Chondrocyte (in vitro differentiated cells): ENCODE measurements at places on chromosomes 1 and 21. TPM values are rescaled to one million over a fixed set of nuclear protein-coding genes. Genes with fewer than 3 reads are reported as not detected.

DNA sequence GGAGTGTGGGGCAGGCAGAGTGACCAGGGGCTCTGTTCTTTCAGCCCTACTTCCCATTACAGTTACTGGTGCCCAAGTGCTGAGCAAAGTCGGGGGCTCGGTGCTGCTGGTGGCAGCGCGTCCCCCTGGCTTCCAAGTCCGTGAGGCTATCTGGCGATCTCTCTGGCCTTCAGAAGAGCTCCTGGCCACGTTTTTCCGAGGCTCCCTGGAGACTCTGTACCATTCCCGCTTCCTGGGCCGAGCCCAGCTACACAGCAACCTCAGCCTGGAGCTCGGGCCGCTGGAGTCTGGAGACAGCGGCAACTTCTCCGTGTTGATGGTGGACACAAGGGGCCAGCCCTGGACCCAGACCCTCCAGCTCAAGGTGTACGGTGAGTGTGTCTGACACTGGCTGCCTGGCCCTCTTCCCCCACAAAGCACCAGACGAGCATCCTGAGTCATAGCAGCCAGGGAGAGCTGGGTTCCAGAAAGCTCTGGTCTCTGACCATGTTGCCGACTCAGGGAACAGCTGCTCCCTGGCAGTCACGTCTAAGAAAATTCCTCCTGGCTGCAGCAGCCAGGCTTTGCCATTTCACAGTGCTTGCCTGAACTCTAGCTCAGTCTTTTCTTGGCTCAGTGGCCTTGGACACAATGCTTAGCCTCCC is 3.3 kb downstream of the SLAMF8 start:
- no peaks in the 10 kb centered on the region for H3K27me3 ChIP-seq
- peak overlapping the region; percentile 45 for H3K27ac ChIP-seq
- H3K4me1 ChIP-seq, result peaks cover 23% of the 10 kb centered on the region
- DNase-seq, result no peak

- H3K4me3 ChIP-seq, result peak overlapping the region; percentile 92
- H3K36me3 ChIP-seq, result no peaks in the 10 kb centered on the region
- DNase-seq, result peak; percentile 44
- peak overlapping the region; percentile 98 for H3K27ac ChIP-seq
These were observed 1.5 kb downstream of the ATP1A1 start for GRCh38 chr1:116374353-116375147.

TPM3 gene
- total RNA-seq, result 248 to 259 TPM (median 256 TPM) in 3 replicates

GRCh38 chr1:223504741-223505140 is 111.5 kb downstream of the CCDC185 start:
- no peak for DNase-seq
- H3K27me3 ChIP-seq, result peaks cover 1% of the 10 kb centered on the region
- no peak overlapping the region for H3K4me3 ChIP-seq
- no peaks in the 10 kb centered on the region for H3K36me3 ChIP-seq
- no peaks in the 10 kb centered on the region for H3K4me1 ChIP-seq
